ENCODE measurements at places on chromosomes 3 and 15. TPM values are rescaled to one million over a fixed set of nuclear protein-coding genes. Genes with fewer than 3 reads are reported as not detected.

Gene PLA2G4E
- not detected for total RNA-seq

DNA sequence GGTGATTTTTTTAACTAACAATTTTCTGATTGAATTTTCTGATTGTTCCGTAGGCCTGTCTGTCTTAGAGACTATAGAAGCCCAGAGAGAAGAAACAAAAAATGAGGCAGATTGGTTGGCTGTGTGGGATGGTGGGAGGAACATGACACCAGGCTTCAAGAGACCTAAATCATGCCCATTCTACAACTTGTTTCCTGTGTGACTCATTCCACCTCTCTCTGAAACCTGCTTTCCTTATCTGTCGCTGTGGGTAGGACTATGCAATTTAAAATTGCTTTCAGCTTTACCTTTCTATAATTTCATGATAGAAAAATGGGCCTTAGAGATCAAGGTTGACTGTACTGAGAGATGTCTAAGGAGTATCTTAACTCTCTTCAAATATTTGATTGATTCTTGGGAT is 44.5 kb downstream of the OXNAD1 start:
- DNase-seq, result no peak

DNA sequence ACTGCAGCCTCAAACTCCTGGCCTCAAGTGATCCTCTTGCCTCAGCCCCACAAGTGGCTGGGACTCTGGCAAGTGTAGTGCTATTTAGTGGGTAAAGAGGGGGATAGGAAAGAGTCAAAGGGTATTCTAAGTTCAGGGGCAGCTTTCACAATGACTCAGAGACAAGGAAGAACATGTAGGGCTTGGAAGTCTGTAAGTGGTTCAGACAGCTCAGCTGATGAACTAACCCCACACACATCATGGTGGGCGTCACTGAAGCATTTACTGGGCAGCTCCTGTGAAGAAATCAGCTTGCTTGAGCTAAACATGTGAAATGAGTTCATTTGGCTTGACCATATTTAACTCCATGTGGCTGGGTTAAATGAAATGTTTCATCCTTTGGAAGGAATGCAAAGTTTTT is 34.6 kb upstream of the THSD4 start:
- no peak for DNase-seq

GRCh38 chr3:143831208-143831607 is 17.1 kb downstream of the SLC9A9 start:
- no peak for DNase-seq

All from aorta (tissue), 5 donors.